Cardiac muscle cell (in vitro differentiated cells and primary cell): ENCODE measurements at places on chromosomes 6 and 20. TPM values are rescaled to one million over a fixed set of nuclear protein-coding genes. Genes with fewer than 3 reads are reported as not detected.

- H3K27ac ChIP-seq = no peak overlapping the region
- H3K4me1 ChIP-seq = no peaks in the 10 kb centered on the region
- no peaks in the 10 kb centered on the region for H3K36me3 ChIP-seq
- H3K4me3 ChIP-seq = no peak overlapping the region
- DNase-seq = no peak
- H3K27me3 ChIP-seq = no peaks in the 10 kb centered on the region
Measured at GRCh38 chr20:54250691-54251090, 42.8 kb downstream of the PFDN4 start.

DNA sequence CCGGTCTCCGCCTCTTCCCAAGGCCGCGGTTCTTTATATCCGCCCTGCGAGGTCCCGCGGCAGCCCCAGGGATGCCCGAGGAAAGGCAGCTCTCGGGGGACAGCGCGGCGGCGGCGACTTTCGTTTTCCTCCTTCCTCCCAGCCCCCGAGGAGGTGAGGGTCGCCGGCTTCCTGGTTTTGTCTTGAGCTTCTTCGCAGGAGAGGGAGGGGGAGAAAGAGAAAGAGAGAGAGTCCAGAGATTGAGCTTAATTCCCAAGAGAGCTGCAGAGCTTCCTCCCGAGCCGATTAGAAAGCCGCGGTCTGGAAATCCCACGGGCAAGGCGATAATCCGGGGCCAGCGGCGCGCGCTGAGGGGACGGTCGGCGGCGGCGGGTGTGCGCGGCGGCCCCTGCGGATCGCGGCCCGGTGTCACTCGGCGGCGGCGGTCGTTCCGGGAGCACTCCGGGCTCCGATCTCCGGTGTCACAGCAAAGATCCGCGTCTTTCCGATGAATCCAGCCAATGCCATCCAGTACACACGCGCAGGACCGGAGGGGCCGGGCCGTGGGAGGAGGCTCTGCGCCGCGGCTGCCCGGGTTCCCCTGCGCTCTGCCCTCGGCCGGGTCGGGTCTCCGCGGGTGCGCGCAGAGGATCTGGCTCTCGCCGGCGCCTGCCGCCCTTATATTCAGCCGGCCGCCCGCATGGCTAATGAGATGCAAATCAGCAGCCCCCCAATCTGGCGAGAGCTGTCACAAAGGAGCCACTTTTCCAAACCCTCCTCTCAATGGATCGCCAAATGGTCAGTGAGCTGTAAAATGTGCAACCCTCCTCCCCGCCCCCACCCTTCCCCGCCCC lies at the start of gene DLL1:
DLL1 (minus strand) TSS at position 783 of the 833 bp plus-strand sequence. CDS start 939 bp downstream, outside the sequence.
- H3K27me3 ChIP-seq = peaks cover 90% of the 10 kb centered on the region
- H3K4me3 ChIP-seq = peak within 1 kb of the TSS; percentile 43
- no peak within 1 kb of the TSS for H3K27ac ChIP-seq
- H3K36me3 ChIP-seq = no peaks in the 10 kb centered on the region

DNA sequence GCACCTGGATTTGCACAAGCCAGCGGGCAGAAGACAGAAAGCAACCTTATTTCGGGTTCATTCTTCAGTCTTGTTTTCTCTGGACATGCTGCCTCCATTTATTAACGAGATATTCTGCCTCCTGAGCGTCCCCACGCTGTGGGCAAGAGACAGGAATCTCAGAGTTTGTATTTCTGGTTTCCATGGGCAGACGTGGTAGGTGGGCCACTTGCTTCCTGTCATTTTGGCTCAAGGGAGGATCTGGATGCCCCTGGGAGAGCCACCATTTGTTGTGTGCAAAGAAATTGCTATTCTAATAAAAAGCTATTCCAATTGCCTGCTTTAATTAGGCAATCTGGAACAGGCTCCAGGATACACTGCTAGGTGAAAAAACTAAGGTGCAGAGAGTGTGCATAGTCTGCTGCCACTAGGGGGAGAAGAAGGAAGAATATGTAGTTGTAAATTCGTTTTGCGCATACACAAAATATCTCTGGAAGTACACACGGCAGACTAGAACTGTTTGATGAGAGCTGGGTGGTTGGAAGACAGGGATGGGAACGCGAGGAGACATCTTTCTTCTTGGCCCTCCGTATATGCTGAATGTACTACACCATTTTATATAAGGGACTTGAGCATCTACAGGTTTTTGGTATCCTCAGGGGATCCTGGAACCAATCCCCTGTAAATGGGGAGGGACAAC lies 30.1 kb upstream of the SLC16A10 start:
- no peaks in the 10 kb centered on the region for H3K36me3 ChIP-seq
- peak; percentile 54 for DNase-seq
- H3K4me3 ChIP-seq = no peak overlapping the region
- H3K27ac ChIP-seq = no peak overlapping the region
- no peaks in the 10 kb centered on the region for H3K4me1 ChIP-seq

PKIB gene
- total RNA-seq = 51.0 and 69.1 TPM in 2 replicates

DNA sequence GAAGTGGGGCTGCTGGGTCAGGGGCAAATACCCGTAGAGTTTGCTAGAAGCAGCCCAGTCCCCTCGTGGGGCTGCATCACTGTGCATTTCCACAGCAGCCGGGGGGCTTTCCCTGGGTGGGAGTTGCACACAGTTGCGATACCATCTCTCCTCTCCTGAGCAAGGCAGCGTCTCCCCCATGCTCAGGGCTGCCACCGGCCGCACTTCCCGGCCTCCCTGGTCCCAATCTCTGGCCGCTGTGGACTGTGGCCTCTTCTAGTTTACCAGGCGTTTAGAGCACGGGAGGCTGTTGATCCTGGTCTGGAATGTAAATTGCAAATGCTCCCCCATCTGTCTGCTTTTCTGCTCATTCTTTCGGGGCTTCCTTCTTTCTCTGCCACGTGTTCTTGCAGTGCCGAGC lies 31.1 kb downstream of the OSBPL2 start:
- H3K4me1 ChIP-seq = no peaks in the 10 kb centered on the region
- no peak overlapping the region for H3K27ac ChIP-seq
- H3K4me3 ChIP-seq = no peak overlapping the region
- no peak for DNase-seq
- no peaks in the 10 kb centered on the region for H3K27me3 ChIP-seq
- H3K36me3 ChIP-seq = peaks cover 11% of the 10 kb centered on the region
